Stimulated activated CD4-positive, alpha-beta T cell treated with anti-CD3 and anti-CD28 coated beads, Interleukin-15, amount 100 ng/mL, for 1 hour (primary cell): ENCODE measurements at places on chromosomes 12 and 14.

- no peak for DNase-seq
Measured at GRCh38 chr12:103799857-103800771, 40.9 kb downstream of the NT5DC3 start.

- DNase-seq: no peak
Measured at GRCh38 chr14:105148604-105149145, 19.9 kb downstream of the JAG2 start.

DNA sequence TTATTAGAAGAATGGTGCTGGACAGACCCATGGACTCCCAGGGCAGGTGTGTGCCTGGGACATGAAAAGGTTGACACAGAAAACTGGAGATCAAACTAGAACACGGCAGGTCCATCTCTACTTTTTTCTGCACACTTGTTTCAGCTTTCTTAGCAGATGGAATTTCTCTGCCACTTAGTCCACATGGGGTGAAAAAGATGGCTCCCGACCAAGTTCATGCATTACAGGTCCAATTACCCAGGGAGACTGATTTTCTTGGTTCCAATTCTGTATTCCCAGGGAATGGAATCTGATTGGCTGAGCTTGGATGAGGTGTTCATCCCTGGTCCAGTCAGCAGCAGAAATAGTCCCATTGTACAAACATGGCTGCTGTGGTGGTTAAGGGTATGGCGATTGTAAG, 238.9 kb upstream of the SRRM4 start:
- no peak for DNase-seq

DNA sequence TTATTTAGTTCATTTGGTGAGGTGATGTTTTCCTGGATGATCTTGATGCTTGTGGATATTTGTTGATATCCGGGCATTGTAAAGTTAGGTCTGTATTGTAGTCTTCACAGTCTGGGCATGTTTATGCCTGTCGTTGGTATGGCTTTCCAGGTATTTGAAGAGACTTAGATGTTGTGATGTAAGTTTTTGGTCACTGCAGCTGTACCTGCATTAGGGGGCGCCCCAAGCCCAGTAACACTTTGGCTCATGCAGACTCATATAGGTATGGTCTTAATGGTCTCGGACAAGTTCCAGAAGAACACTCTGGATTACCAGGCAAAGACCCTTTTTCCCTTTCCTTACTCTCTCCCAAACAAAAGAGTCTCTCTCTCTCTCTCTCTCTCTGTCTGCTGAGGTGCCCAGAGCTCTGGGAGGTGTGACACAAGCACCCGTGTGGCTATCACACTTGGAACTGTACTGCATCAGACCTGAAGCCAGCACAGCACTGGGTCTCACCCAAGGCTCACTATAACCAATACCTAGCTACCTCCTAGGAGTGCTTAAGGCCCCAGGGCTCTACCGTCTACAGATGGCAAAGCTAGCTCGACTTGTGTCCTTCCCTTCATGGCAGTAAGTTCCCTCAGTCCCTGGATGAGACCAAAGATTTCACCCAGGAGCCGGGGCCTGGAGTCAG, 425.8 kb upstream of the ATXN7L3B start:
- no peak for DNase-seq

GRCh38 chr14:77923131-77923936, 123.4 kb downstream of the ADCK1 start:
- DNase-seq: no peak

DNA sequence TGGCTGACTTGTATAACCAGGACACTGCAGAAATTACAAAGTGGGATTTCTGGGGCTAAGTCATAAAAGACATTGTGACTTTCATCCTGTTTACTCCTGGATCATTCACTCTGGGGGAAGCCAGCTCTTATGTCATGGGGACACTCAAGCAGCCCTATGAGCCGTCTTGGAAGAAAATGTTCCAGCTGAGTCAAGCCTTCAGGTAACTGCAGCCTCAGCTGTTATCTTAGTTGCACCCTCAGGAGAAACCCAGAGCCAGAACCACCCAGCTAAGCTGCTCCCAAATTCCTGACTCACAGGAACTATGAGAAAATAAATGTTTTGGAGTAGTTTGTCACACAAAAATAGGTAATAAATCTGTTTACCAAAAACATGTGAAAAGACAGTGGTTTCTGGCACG, 43.1 kb upstream of the GXYLT1 start:
- DNase-seq: no peak

GRCh38 chr14:78588906-78589305, 418.7 kb downstream of the NRXN3 start:
- DNase-seq: no peak

DNA sequence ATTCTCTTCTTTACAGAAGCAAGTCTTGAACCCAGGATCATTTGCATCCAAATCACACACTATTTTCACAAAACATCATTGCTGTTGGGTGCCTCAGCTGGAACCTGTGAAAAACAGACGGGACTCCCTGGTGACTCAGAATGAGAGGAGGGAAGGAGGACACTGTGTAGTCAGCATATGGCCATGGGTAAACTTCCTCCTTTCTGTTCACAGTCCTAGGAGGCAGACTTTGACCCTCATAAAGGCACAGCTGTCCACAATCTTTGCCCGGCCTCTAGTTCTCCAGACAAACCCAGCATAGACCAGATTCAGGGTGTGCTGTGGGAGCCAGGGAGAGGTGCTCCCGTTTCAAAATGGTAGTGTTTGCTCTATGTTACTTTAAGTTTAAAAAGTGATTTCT, 62.0 kb downstream of the DYRK2 start:
- DNase-seq: no peak

DNA sequence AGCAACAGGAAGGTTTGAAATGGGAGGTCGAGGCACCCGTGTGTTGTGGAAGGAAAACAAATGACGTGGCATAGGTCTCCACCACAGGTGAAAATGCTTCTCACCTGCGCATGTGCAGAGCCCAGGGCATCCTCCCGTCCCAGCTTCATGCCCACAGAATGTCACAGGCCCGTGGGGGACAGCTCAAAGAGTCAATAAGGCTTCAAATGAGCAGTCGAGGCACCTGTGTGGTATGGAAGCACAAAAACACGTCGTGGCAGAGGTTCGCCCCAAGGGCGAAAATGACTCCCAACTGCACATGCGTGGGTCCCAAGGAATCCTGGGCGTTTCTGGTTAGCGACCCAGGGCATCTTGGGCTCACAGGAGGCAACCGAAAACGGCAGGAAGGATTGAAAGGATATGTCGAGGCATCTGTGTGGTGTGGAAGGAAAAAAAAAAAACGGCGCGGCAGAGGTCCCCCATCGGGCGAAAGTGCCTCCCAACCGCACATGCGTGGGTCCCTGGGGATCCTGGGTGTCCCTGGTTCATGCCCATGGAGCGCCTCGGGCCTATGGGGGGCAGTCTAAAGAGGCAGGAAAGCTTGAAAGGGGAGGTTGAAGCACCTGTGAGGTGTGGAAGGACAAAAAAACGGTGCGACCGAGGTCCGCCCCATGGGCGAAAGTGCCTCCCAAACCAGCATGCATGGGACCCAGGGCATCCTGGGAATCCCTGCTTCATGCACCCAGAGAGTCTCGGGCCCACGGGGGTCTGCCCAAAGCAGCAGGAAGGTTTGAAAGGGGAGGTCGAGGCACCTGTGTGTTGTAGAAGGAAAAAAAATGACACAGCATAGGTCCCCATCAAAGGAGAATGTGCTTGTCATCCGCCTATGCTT, 578.5 kb downstream of the ALG10 start:
- DNase-seq: no peak

DNA sequence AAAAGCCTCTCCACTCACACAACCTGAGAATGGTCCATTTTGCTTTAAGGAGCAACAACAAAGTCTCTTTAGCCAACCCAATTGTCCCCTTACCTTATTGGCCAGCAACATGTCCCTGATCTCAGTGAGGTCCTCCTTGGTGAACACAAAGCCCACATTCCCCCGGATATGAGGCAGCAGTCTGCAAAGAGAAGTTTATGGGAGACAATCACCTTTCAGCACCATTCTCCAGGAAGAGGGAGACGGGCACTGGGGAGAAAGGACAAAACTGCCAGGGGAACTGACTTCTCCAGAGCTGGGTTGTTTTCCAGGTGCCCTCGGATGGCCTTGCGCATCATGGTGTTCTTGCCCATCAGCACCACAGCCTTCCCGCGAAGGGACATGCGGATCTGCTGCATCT, 1.9 kb downstream of the RPLP0 start:
- DNase-seq: no peak

- no peak for DNase-seq
Measured at GRCh38 chr12:47419497-47419896, 286.3 kb downstream of the RPAP3 start.

GRCh38 chr14:53430870-53431269, 277.7 kb upstream of the DDHD1 start:
- DNase-seq: no peak

DNA sequence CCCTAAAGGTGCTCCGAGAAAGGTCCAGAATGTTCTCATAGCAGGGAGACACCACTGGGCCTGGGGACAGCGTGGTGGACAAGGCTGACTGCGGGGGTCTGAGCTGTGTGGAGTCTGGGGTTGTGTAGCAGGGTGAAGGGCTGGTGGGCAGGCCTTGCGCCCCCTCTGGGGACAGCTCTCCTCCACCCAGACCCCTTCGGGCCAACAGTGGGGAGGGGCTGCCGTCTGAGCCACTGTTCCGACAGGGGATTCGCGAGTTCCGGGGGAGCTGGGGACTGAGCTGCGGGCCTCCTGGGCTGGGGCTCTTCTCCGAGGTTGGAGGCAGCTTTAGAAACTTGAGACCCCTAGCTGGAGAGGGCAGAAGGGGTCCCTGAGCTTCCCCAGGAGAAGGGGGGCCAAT, 32.1 kb downstream of the NCKAP5L start:
- no peak for DNase-seq

DNA sequence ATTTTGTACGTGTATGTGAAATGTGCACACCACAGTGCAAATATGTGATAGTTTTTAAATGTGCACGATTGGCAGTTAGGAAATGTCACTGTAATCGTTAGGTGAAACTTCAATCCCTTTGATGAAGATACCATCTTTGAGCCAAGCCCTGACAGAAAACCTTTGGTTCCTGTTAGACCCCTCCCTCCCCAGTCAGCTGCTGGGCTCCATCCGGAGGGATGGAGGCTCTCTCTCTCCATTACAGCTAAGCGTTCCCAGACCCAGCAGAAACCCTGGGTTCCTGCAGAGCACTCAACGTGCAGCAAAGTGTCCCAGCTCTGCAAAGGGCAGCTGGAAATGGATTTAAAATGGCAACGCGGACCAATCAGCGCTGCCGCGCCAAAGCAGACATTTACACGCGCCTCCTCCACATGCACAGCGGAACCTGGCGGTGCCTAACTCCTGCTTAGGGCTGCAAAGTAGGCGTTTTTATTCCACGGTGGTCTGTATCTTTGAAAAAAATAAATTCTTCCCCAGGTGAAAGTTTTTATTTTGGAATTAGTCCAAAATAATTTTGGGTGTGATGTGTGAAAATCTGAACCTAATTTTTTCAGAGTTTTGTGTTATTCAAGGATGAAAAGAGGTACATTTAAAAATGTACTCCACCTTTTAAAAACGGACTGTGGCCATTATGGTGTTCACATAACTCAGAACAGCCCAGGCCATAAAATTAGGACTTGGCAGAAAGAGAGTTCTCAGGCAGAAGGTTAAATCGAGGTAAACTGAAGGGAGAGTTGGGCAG, 1.4 kb upstream of the HMGA2 start:
- DNase-seq: no peak

GRCh38 chr14:34129927-34130552, 179.2 kb upstream of the EGLN3 start:
- no peak for DNase-seq

- no peak for DNase-seq
Measured at GRCh38 chr14:101078892-101079221, 175.3 kb upstream of the RTL1 start.

DNA sequence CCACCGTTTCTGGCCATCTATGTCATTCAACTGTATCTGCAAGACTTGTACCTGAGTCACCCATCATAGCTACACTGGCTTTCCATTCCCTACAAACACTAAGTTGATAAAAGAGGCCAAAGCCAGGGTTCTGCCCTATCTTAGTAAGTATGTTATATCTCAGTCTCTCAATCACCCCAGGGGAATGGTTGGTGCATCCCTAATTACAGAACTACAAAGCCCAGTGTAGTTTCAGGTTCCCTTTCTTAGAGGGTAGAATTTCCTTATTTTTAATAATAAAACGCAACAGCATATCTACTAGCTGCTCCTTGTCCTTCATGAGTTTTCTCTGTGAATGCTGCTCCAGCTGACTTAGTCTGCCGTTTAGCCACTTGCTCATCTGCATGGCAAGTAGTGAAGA, 57.6 kb downstream of the ST8SIA1 start:
- no peak for DNase-seq

DNA sequence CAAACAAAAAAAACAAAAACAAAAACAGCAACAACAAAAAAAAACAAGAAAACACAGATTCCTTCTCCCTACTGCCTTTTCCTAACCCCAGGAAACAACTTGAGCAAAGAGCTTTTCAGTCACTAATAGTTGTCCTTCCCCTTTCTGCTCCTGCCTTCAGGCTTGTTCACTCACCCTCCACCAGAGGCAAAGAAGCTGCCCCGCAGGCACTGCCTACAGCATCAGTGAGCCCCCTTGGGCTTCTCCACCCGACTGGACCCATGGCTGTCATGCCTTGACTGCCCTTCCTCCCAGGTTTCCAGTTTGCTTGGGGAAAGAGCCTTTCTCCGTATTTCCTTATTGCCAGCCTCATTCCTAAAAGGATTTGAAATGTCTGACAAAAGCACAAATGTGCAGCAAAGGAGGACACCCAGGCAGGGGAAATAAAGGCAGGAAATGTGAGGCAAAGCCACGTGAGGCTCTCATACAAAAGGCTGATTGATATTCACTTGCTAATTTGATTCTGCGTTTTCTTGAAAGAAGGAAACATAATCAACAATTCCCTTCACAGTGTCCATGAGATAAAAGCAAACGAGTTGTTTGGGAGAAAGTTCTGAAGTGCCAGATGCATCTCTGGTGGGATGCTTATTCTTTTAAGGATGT, 85.7 kb downstream of the GPATCH2L start:
- no peak for DNase-seq

DNA sequence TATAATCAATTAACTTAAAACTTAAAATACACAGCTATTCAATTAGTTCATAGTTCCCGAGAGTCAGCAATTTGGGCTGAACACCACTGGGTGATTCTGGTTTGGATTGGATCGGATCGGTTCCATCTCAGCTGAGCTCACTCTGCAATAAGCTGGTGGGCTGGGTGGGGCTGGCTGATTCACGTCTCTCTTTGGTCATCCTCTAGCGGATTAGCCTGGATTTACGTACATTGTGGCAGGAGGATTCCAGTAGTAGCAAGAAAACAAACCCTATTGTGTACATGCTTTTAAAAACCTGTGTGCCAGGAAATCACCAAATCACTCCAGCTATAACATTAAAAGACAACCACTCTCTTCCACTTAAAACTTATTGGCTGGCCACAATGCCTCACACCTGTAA, 3.2 kb upstream of the CLEC4C start:
- DNase-seq: no peak

- no peak for DNase-seq
Measured at GRCh38 chr12:26473291-26473690, 277.9 kb downstream of the SSPN start.
